Activated CD4-positive, alpha-beta memory T cell treated with anti-CD3 and anti-CD28 coated beads, Interleukin-2, amount 10 ng/mL, durations not matched to agents 7 days and 5 days (primary cell): ENCODE measurements at places on chromosomes 11 and 22. TPM values are rescaled to one million over a fixed set of nuclear protein-coding genes. Genes with fewer than 3 reads are reported as not detected.

- no peak overlapping the region for H3K27ac ChIP-seq
- no peaks in the 10 kb centered on the region for H3K36me3 ChIP-seq
- H3K27me3 ChIP-seq, result peaks cover 23% of the 10 kb centered on the region
- no peaks in the 10 kb centered on the region for H3K4me1 ChIP-seq
- H3K4me3 ChIP-seq, result no peak overlapping the region
Measured at GRCh38 chr11:102831489-102832440, 11.6 kb downstream of the MMP3 start.

- no peak overlapping the region for H3K27ac ChIP-seq
- H3K27me3 ChIP-seq, result no peaks in the 10 kb centered on the region
- H3K4me1 ChIP-seq, result no peaks in the 10 kb centered on the region
- H3K4me3 ChIP-seq, result no peak overlapping the region
- DNase-seq, result no peak
Measured at GRCh38 chr11:117546431-117547194, 219.0 kb downstream of the CEP164 start.

- no peaks in the 10 kb centered on the region for H3K36me3 ChIP-seq
- H3K27ac ChIP-seq, result no peak overlapping the region
- H3K4me1 ChIP-seq, result no peaks in the 10 kb centered on the region
- no peak overlapping the region for H3K4me3 ChIP-seq
- no peak for DNase-seq
Measured at GRCh38 chr22:45516163-45516562, 13.5 kb downstream of the FBLN1 start.

DNA sequence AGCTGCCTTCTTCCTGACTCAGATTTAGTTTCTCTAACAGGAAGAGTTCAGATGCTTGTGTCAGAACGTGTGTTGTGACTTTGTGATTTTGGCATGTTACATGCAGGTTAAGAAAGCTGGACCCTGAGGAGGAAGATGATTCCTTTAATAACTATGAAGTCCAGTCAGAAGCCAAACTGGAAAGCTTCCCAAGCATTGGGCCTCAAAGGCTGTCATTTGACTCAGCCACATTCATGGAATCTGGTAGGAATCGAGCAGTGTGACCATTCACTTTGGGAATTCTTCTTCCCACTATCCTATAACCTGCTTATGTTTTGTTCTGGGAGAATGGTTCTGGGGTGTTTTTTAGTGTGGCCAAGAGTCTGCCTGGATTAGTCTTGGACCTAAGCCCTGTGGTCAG is 48.0 kb downstream of the CABIN1 start:
- H3K36me3 ChIP-seq, result peaks cover 75% of the 10 kb centered on the region
- H3K4me3 ChIP-seq, result no peak overlapping the region
- H3K27me3 ChIP-seq, result no peaks in the 10 kb centered on the region
- peaks cover 22% of the 10 kb centered on the region for H3K4me1 ChIP-seq

The DGCR2 gene
- 30.8 TPM for total RNA-seq

DNA sequence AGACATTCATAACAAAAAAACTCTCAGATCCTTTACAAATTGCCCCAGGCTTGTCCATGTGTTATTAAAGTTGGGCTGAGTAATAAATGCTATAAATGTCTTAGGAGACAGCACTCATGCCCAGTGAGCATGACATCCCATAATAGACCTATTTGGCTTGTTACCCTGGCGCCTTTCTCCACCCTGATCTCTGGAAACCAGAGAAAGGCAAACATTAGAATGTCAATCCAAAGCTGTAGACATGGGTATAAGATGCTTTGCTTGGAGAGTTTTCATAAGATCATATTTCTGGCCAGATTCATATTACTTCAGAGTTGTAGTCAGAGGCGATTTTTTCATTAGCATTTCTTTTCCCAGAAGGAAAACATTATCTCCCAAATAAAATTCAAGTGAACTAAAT is 161.3 kb upstream of the UBASH3B start:
- H3K36me3 ChIP-seq, result no peaks in the 10 kb centered on the region
- H3K4me1 ChIP-seq, result no peaks in the 10 kb centered on the region
- no peak overlapping the region for H3K4me3 ChIP-seq
- no peak overlapping the region for H3K27ac ChIP-seq

DNA sequence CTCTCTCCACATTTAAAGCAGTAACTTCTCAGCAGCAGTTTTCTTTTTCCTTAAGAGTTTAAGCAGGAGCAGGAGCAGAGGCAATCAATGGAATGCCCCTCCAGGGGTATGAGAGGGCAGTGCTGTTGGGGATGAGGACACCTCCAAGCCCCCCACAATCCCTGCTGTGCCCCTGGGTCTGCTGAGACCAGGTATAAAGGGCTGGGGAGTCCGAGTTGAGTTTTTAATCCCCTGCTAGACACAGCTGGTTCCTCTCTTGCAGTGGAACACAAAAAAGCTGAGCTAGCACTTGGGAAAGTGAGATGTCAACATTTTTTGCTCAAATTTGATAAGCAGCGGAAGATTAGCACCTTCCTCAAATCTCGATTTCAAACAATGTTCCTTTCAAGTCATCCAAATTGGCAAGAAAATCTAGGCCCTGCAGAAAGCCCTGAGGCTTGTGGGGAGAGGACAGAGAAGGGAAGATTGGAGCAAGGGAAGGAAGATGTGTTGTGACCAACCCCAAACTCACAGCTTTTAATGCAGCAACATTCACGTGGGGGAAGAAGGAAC is 581.9 kb downstream of the SOX6 start:
- no peaks in the 10 kb centered on the region for H3K36me3 ChIP-seq
- H3K4me1 ChIP-seq, result no peaks in the 10 kb centered on the region
- no peak overlapping the region for H3K4me3 ChIP-seq
- H3K27me3 ChIP-seq, result no peaks in the 10 kb centered on the region

DNA sequence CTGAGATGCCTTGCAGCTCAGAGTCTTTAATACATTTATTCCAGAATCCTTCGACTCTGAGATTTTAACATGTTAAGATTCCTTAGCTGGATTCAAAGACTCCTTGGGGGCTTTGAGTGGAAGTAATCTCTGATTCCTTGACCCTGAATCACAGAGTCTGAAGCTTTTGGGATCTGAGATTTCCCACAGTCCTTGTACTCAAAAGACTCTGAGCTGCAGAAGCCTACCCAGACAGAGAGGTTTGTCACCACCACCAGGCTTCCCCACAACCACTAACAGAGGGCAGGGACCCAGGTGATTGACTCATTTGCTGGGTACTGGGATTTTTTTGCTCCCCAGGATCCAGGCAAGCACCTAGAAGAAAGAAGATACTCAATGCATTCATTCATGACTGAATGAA is 1.4 kb upstream of the SERPINH1 start:
- H3K36me3 ChIP-seq, result no peaks in the 10 kb centered on the region
- H3K4me1 ChIP-seq, result peaks cover 29% of the 10 kb centered on the region
- no peak for DNase-seq

- no peaks in the 10 kb centered on the region for H3K27me3 ChIP-seq
- H3K27ac ChIP-seq, result no peak overlapping the region
- no peak for DNase-seq
- H3K4me1 ChIP-seq, result peaks cover 38% of the 10 kb centered on the region
- H3K36me3 ChIP-seq, result peaks cover 34% of the 10 kb centered on the region
Measured at GRCh38 chr11:60917267-60917666, 3.3 kb downstream of the TMEM109 start.

GRCh38 chr11:11338304-11338703 is 14.7 kb downstream of the CSNK2A3 start:
- H3K27ac ChIP-seq, result no peak overlapping the region
- DNase-seq, result no peak
- no peak overlapping the region for H3K4me3 ChIP-seq
- H3K36me3 ChIP-seq, result no peaks in the 10 kb centered on the region

The CRYBB3 gene
- 0.40 TPM for total RNA-seq

- DNase-seq, result no peak
- H3K36me3 ChIP-seq, result no peaks in the 10 kb centered on the region
- peaks cover 15% of the 10 kb centered on the region for H3K27me3 ChIP-seq
- H3K27ac ChIP-seq, result no peak overlapping the region
- no peak overlapping the region for H3K4me3 ChIP-seq
Measured at GRCh38 chr11:19793326-19793725, 80.7 kb downstream of the NAV2 start.

- DNase-seq, result no peak
- H3K4me1 ChIP-seq, result peaks cover 82% of the 10 kb centered on the region
- H3K27ac ChIP-seq, result no peak overlapping the region
- H3K36me3 ChIP-seq, result peaks cover 23% of the 10 kb centered on the region
- no peak overlapping the region for H3K4me3 ChIP-seq
- H3K27me3 ChIP-seq, result no peaks in the 10 kb centered on the region
Measured at GRCh38 chr22:42892571-42893316, 35.7 kb upstream of the ARFGAP3 start.

- H3K4me3 ChIP-seq, result no peak overlapping the region
- no peaks in the 10 kb centered on the region for H3K36me3 ChIP-seq
- H3K27ac ChIP-seq, result no peak overlapping the region
- peaks cover 27% of the 10 kb centered on the region for H3K27me3 ChIP-seq
Measured at GRCh38 chr11:57630171-57630570, 19.5 kb downstream of the YPEL4 start.

GRCh38 chr11:122633219-122633829 is 22.2 kb upstream of the UBASH3B start:
- DNase-seq, result no peak
- H3K27me3 ChIP-seq, result peaks cover 9% of the 10 kb centered on the region
- H3K36me3 ChIP-seq, result no peaks in the 10 kb centered on the region
- no peak overlapping the region for H3K27ac ChIP-seq
- H3K4me3 ChIP-seq, result no peak overlapping the region

DNA sequence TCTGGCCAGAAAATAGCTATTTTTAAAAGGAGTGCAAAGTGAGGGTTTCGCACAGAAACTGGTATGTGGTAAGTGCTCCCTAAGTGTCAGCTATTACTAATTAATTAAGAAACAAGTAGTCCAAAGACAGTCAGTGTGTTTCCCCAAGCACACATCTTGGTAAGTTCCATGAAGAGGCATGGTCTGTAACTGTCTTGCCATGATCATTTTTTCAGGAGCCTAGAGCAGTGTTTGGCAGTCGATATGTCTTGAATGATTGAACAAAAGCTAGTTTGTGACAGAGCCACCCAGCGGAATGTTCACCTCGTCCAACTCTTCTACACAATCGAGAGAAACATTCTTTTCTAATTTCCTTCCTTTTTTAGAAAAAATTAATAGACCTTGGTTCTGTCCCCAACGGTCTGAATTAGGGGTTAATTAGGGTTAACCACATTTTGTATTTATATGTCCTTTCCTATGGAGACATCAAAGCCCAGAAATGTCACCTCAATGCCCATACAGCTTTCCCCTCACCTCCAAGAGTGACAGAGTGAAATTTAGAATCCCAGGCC is 57.6 kb upstream of the FTH1 start:
- peaks cover 24% of the 10 kb centered on the region for H3K4me1 ChIP-seq
- DNase-seq, result no peak
- peak overlapping the region; percentile 45 for H3K4me3 ChIP-seq
- no peaks in the 10 kb centered on the region for H3K27me3 ChIP-seq
- H3K27ac ChIP-seq, result peak overlapping the region; percentile 99
- peaks cover 7% of the 10 kb centered on the region for H3K36me3 ChIP-seq

DNA sequence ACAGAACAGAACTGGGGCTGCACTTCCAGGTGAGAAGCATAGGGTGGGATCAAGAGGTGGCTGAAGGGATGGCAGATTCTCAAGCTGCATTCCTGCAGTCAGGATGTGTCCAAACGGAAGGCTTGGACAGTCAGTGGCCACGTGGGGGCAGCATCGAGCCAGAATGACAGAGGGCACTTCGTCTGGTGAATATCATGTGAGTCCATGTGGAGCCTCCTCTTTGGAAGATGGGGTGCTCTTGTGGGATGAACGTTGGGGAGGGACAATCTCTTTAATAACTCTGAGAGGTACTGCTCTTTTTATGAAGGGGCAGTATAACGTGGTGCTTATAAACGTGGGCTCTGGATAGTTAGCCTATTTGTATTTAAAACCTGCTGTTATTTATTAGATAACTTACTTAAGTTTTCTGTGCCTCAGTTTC is 154.9 kb upstream of the NAV2 start:
- no peak overlapping the region for H3K4me3 ChIP-seq
- DNase-seq, result peak; percentile 73
- H3K27ac ChIP-seq, result no peak overlapping the region
- no peaks in the 10 kb centered on the region for H3K4me1 ChIP-seq
